ENCODE measurements at places on chromosomes 6 and 20.

DNA sequence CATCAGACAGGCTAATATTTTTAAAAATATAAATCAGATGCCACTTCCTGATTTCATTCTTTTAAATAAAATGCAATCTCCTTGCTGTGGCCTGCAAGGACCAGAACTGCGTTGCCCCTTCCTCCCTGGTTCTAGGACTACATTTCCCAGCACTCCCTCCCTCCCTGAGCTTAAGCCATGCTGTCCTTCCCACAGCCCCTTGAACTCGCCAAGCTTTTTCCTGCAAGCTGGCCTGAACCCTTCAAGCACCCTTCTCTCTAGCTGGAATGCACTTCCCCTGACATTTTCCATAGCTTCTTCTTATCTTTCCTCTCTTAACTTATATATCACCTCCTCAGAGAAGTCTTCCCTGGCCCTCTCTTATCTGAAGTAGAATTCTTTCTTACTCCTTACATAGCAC is 6.1 kb upstream of the DOK5 start:
- no peak for DNase-seq

DNA sequence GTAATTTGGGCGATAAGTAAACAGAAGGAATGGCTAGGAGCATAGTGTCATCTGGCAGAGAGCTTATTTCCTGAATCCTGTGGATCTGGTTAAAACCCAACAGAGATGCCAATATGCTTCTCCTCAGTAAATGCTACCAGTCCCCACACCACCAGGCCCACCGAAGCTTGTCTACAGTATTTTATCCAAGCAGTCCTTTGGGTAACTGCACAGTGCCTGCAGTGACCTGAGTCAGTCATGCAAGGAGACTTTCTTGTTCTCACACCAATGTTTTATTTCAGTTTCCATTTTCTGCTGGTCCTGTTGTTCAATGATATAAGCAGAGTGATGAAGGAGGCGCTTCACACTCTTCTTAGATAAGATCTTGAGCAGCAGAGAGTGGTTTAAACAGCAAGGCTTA is 326.3 kb downstream of the RIMS1 start:
- DNase-seq: no peak

GRCh38 chr6:68094070-68094469 is 541.0 kb upstream of the ADGRB3 start:
- no peak for DNase-seq

- DNase-seq: no peak
Measured at GRCh38 chr6:87483929-87484328, 11.2 kb downstream of the SLC35A1 start.

- no peak for DNase-seq
Measured at GRCh38 chr6:5034736-5035135, 30.9 kb upstream of the RPP40 start.

DNA sequence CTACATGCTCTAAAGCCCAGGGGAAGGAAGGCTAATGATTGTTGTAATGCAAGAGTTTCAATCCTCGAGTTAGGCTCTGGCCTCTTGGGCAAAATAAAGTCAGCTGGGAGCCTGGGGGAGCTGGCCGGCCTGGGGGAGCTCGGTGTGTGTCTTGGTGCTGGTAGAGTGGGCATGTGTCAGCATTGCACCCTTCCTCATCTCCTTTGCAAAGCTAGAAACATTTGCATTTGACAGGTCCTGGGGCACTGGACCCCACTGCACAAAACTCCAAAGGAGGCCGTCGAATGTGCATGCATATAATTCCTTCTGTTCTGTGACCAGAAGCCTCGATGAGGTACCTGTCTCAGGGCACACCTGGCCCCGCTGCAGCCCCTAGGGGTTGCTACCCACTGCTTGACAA is 74.6 kb upstream of the SLC22A23 start:
- no peak for DNase-seq

DNA sequence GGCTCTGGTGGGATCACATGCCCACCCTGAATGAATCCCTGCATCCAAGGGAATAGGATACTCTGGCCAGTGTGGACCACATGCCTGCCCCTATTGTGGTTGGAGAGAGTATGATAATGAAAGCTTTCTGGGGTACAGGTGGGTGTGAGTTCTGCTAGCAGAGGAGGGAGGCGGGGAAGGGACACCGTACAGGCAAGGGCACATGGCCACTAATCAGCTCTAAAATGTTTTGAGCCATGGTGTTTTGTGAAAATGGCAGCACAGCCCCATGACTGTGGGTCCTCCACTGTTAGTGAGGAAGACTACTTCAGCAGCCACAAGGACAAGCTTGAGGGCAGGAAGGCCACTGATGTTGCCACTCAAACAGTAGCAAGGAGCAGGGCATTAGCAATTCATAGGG is 11.9 kb upstream of the DHX35 start:
- DNase-seq: no peak

GRCh38 chr20:60313614-60314013 is 355.4 kb downstream of the CDH26 start:
- DNase-seq: no peak

DNA sequence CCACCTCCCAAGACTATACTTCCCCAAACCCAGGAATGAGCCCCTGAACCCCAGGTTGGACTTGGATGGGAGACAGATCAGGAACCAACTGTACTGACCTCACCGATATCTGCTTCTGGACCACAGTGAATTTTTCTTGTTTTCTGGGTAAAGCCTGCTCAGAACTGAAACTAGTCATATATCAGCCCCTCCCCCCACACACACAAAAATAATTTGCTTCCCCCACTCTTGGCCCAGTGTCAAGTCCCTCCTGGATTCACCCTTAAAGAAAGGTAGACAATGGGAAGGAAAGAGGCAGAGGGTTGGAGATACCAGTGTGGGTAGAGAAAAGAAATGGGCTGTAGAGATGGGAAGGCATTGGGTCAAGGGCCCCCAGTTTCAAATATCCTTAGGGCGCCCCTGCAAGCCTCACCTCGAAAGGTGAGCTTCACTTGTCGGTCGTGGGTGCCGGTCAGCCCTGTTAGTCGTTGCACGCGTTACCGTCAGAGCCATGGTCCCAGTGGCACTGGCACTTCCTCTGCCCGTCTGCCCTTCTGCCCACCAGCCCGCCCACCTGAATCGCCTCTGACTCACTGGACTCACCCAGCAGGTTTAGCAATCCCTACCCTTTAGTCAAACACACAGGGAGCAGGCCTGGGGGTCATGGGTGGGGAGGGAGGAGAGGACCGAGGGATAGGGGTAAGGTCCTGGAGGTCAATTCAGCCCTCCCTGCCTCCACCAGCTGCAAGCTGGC is 8.5 kb upstream of the SPAG4 start:
- no peak for DNase-seq
